Small intestine (tissue), 16 donors: ENCODE measurements at places on chromosomes 12 and 14.
A peak's percentile ranks its signal among the peaks of the same experiment; 100 is the strongest.

- no peak for DNase-seq
These were observed 30.3 kb downstream of the CCDC88C start for GRCh38 chr14:91387169-91387835.

DNA sequence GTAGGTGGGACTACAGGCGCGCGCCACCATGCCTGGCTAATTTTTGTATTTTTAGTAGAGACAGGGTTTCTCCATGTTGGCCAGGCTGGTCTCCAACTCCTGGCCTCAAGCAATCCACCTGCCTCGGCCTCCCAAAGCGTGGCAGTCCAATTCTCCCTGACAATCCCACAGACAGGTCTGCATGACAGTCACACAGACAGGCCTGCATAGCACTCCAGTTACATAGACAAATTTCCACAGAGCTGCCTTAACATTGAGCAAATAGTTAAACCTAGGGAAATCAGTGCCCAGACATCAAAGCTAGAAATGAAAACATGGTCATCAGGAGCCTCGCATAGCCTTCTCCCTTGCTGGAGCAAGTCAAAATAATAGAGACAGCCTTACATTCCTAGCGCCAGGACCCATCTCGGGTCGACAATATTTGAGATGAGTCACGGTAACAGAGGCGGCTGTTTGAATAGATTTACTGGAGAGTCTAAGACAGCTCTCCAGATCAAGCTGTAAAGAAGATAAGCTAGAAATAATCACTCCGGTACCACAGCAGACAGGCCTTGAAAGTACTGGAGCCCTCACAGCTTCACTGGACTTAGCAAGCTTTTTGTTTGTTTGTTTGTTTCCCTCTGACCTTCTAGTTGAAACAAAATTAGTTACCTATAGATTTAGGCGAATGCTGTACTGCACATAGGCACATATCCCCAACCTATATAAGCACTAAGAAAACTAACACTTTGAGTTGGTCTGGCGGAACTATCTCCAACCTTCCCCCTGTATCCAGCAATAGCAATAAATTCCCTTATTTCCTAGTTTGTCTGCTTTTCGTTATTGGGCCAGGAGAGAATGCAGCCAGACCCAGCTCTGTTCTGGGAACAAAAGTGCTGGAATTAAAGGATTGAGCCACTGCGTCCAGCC lies 23.8 kb upstream of the PYROXD1 start:
- DNase-seq: no peak

DNA sequence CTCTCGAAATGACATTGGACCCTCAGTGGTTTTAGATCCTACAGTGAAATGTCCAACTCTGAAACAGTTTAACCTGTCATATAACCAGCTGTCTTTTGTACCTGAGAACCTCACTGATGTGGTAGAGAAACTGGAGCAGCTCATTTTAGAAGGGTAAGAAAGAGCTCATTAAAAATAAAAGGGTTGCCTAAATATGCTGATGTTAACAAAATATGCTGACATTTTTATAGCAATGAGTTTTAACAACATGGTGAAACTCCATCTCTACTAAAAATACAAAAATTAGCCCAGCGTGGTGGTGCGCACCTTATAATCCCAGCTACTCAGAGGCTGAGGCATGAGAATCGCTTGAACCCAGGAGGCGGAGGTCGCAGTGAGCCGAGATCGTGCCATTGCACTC lies 73.5 kb downstream of the LRRK2 start:
- DNase-seq: no peak

- peak; percentile 87 for DNase-seq
These were observed at the start of gene GLS2 for GRCh38 chr12:56488041-56488955. GLS2 (minus strand) TSS chr12:56488161; CDS start chr12:56488118, 43 bp downstream.

- no peak for DNase-seq
These were observed 2.6 kb downstream of the TMEM132D start for GRCh38 chr12:129901254-129901653.

GRCh38 chr12:2023365-2023764 lies 19.1 kb upstream of the DCP1B start:
- DNase-seq: peak; percentile 14

DNA sequence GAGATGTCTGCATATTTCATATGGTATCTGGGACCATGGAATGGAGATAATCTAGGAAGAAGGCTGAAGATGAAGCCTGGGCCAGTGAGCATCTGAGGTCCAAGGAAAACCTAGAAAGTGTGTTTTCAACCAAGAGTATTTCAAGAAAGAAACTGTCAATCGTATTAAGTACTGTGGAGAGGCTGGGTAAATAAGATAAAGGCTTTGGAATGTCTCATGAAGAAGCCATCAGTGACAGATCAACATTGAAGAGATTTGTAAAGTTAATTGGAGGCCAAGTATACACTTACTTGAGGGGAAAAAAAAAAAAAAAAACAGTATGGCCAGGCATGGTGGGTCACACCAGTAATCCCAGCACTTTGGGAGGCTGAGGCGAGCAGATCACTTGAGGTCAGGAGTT lies 48.9 kb downstream of the SINHCAF start:
- DNase-seq: no peak

DNA sequence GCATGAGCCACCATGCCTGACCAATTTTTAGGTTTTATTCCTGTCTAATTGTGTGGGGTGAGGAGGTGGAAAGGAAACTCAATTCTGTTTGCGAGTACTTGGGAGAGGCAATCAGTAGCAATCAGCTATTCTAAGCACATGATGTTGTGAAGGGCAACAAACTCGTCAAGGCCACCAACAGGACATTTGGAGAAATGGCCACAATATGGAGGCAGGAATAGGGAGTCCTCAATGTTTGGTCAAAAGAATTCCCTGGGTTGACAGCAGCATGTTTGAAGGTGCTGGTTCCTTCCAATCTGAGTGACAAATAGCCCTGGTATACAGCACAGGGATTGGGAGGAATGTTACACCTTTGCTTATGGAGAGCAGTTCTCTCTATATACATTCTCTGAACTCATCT lies 32.7 kb upstream of the USP44 start:
- no peak for DNase-seq

DNA sequence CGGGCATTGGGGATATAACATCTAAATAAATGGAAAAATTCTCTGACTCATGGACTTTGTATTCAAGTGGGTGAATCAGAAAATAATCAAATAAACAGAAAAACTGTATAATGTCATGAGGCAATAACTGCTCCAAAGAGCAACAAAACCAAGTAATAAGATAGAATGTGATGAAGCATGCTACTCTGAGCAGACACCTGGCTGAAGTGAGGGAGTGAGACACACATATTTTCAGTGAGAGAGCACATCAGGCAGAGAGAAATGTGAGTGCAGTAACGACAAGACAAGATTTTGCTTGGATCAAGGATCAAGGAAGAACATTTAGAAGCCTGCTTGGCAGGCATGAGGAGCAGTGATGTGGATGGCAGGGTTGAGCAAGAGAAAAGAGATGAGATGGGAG lies 75.8 kb upstream of the CCDC91 start:
- DNase-seq: no peak

GRCh38 chr12:50066402-50066801 lies 9.0 kb downstream of the ASIC1 start:
- DNase-seq: no peak

- no peak for DNase-seq
These were observed 8.4 kb downstream of the HOXC8 start for GRCh38 chr12:54017027-54017788.

DNA sequence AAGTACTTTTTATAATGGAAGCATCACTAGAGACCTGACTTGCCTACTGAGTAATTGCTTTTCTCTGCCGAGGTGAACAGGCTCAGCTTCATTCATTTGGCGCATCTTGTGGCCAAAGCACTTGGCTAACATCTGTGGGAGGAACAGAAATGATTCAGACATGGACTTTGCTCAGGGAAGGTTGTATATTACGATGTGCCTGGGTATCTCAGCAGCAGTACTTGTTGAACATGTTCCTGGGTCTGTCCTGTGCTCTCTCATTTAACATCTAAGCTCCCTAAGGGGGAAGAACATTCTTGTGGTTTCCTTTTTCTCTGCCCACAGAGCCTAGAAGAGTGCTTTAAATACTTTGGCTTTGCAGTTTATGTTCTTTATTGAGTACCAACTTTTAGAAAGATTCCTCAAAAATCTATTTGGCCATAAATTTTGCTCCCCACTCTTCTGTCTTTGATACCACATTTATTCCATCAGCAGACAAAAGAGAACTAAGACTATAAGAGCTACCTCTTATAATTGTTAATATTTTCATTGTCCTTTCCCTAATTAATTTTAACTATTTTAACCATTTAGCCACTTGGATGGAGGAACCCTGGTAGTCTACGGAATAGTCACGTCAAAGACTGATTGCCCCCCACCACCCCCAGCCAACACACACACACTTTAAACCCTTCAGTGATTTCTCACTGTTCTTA lies 101.2 kb upstream of the EGLN3 start:
- DNase-seq: peak; percentile 96

DNA sequence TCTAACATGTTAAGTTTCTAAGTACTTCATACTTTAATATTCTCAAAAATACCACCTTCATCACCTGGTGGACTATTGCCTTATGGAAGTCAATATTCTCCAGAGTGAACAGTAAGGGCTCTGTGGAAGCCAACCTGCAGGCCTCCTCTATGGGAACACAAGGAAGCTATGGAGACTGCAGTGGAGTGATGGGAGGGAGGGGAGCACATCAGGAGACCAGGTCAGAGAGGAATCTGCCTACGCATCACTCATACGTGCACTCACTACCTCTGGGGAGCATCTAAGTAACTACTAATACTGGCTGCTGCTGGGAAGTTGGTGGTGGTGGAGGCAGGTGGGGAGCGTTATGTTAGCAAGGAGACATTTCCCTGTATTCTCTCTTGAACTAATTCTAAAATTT lies 19.9 kb downstream of the HECTD4 start:
- DNase-seq: no peak

- peak; percentile 36 for DNase-seq
These were observed 3.2 kb upstream of the VDR start for GRCh38 chr12:47907851-47908454.

DNA sequence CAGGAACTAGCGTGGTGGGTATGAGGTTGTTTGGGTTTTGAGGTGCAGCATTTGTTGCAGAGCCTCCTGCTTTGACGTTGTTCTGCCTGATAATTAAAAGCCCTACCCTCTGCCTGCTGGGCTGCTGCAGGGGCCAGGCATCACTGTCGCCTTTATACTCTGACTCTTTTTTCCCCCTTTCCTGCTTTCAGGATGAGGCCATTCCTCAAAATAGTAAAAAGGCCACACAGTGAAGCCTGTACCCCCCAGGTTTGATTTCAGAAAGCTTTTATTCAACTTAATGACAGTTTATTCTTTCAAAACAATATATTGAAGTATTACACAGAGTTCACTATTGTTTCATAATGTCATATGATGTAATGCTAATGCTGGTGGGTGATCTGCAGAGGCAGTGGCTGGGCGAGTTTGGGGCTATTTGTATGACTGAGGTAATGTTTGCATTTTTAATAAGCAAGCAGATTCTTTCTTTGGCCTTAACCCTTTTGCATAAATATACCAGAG lies 9.1 kb downstream of the BORCS5 start:
- DNase-seq: no peak

GRCh38 chr14:88551094-88551870 lies 3.5 kb downstream of the PTPN21 start:
- peak; percentile 91 for DNase-seq

DNA sequence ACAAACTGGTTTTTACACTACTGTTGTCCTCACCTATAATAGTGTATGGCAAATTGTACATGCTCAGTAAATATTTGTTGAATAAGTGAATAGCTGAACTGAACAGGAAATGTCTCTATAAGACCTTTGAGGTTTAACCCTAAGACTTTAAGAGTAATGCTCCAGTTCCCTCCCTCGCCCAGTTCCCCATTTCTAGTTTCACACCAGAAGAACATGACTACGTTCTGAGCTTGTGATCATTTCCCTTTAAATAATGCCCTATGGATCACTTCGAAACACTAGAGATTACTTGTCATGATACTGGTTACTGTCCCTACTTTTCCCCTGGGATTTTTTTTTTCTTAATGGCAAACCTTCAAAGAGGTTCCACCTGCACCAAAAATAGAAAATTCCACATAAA lies 69.3 kb downstream of the PRKD1 start:
- DNase-seq: no peak

- peak; percentile 15 for DNase-seq
These were observed 17.2 kb upstream of the ARID4A start for GRCh38 chr14:58280954-58281787.

- no peak for DNase-seq
These were observed 73.6 kb upstream of the FBXO33 start for GRCh38 chr14:39505812-39506211.

GRCh38 chr14:103849151-103849886 lies 1.9 kb upstream of the PPP1R13B start:
- DNase-seq: peak; percentile 56

GRCh38 chr12:112401054-112401453 lies 8.4 kb downstream of the RPL6 start:
- DNase-seq: no peak

DNA sequence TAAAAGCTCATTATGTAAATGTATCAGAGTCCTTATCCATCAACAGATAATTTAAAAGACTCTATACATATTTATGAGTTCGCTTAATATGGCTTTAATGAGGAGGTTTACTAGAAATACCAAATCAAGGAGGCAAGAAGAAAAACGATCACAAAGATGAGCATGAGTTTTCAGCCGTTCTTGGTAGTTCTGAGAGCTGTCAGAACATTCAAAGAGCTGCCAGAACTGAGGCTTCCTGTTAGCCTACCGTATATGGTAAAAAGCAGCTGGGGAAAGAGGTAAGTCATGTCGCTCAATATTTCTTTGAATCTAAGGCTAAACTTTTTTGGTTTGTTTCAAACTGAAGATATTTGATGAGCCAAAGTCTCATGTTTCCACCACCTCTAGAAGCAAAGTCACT lies 115.3 kb upstream of the PLXNC1 start:
- DNase-seq: no peak

DNA sequence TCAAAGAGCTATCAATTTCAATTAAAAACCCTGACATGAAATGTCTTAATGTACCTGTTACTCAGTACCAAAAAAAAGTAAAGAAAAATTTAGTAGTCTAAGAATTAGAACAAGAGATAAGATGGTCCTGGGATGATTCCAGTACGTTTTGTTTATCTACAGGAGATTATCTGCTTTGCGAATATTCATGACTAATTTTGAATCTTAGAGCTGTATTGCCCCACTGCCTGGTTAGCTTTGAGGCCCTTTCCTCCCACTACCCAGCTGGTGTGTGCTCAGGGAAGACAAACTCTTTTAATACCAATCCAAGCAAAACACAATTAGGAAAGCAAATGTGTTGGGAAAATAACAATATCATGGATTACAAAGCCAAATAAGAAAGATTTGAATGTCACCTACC lies 263.5 kb downstream of the FOXG1 start:
- no peak for DNase-seq

GRCh38 chr14:52473557-52473956 lies 78.7 kb downstream of the TXNDC16 start:
- peak; percentile 47 for DNase-seq

GRCh38 chr14:22887260-22887989 lies 4.4 kb downstream of the REM2 start:
- DNase-seq: peak; percentile 85

DNA sequence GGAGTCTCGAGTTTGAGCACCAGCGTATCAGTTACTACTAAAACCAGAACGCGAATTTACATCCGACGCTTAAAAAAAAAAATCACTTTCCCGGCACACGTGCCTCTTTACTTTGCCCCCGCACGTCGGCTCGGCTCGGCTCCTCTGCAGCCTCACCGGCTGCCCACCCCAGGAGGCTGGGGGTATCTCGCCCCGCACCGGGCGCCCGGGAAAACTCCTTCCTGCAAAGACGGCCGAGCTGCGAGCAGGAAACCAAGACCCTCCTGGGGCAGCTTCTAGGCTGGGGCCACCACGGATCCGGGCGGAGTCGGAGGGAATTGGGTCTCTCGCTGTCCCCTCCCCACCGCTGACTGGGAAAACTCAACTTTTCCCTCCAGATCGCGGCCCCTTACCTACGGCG lies 610 bp downstream of the VSIG10 start:
- DNase-seq: peak; percentile 64
